ENCODE measurements at places on chromosomes 7 and 10. TPM values are rescaled to one million over a fixed set of nuclear protein-coding genes. Genes with fewer than 3 reads are reported as not detected.

DNA sequence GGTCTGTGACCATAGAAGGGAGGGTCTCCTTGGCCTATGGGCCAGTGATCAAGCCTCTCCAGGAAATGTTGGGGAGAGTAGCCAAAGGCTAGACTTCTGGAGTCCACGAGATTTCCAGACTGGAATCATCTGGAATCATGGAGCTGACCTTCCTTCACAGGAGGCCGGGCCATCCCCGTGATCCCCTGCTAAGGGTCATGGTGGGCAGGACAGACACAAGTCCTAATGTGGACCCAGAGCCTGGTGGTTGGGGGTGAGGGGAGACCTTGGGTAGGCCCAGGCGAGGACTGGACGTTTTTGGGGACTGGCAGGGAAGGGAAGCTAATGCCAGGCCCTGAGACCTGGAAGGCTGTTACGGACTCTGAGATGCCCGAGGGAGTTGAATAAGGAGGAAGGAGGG lies 9.8 kb upstream of the GRID1 start:
- DNase-seq = no peak

TMEM26 gene
- 0.38 TPM for total RNA-seq

STEAP1 gene
- total RNA-seq = 4.8 TPM

ACTR3C gene
- 6.0 TPM for total RNA-seq

DNA sequence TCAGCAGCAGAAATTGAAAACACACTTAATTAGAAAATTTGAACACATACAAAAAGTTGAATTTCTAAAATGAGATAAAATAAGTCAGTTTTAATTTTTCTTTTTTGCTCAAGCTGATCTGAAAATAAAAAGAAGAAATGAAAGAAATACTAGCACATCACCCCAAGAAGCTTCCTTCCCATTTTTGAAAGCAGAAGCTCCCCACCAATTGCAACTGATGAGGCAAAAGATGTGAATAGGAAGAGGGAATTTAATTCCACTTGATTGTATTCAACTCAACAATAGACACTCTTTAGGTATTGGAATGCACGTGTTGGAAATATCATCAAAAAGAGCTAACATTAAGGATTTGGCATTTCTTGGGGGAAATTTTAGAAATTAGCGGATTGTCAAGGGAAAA lies 175.8 kb downstream of the TRIL start:
- DNase-seq = no peak

- no peak for DNase-seq
Observed at GRCh38 chr7:15459018-15459615, 102.7 kb downstream of the AGMO start.

- DNase-seq = no peak
Observed at GRCh38 chr7:7315851-7316250, 133.5 kb downstream of the C1GALT1 start.

DNA sequence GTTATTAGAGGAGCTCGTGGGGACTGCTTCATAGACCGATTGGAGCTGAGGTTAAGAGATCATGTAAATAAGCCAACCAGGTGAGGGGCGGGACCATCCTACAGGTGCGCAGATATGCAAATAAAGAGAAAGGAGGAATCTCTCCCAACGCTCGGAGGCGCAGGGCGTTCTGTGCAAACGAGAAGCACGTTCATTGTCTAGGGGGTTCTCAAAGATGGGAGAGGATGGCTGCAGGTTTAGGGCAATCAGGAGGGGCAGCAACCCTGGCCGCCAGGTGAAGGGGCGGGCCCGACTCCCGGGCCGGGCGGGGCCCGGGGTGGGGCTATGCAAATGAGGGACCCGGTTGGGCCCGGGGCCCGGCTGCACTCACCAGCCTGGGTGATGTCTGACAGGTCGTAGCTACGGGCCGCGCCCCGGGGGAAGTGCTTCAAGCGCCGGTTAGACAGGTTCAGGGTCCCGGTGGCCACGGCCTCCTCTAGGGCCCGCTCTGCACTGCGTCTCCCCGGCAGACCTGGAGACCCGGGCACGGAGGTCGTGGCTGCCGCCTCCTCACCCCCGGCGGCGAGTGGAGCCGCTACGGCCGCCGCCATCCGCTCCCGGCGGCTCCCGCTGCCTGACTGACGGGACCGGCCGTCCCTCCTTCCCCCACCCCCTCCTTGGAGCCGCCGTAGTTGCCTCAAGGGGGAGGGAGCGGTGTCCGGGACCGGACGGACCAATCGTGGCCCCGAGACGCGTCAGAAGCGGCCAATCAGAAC lies at the start of gene LRCH4:
LRCH4 (minus strand) TSS at position 619 of the 755 bp plus-strand sequence; CDS start at position 590, 29 bp downstream.
- DNase-seq = no peak

WDR86 gene
- 5.3 TPM for total RNA-seq

DNA sequence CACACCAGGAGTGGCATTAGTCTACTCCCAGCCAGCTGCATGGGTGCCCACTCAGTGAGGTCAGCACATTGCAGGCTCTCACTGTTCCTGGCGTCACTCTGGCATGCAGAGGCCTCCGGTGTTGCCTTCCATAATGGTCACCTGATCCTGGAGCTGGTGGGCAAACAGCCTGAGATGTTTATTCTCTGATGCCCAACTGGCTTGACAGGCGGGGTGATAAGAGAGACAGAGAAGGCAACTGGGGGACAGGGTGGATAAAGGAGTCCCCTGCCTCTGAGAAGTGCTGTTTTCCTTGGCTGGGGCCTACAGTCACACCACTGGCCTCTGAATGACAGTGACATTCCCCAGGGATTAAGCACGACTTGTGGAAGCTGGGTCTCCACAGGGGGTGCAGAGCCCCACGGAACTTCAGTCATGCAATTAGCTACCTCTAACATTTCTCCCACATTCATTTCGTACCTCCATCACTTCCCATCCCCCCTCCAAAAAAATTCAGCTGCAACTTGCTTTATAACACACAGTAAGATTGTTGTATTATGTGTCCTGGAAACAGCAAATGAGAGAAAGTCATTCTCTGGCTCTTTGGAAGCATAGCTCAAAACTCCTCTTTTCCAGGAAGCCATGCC lies 7.1 kb upstream of the RBM20 start:
- no peak for DNase-seq

- no peak for DNase-seq
Observed at GRCh38 chr7:68245688-68246087, 1249.1 kb downstream of the TYW1 start.

DNA sequence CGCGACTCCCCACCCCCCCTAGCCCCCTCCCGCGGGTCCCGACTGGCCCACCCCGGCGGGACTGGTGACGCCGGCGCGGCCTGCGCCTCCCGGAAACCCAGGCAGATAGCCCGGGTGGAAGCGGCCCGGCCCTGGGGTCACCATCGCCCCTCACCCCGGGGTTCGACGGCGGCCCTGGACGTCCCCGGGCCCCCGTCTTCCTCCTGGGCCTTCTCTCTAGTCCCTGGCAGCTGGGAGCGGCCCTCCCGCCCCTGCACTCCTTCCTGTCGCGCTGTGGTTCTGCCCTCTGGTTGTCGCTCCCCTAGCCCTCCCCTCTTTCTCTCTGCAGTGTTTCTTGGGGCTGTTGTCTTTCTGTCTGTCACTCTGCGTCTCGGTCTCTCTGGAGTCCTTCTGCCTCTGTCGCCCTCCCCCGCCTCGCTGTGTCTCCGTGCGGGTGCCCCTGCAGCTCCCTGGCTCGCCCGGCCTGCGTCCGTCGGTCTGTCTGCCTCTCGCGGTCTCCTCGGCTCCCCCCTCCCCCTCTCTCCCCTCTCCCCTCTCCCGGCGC lies 90.5 kb upstream of the PAX2 start:
- DNase-seq = no peak

DNA sequence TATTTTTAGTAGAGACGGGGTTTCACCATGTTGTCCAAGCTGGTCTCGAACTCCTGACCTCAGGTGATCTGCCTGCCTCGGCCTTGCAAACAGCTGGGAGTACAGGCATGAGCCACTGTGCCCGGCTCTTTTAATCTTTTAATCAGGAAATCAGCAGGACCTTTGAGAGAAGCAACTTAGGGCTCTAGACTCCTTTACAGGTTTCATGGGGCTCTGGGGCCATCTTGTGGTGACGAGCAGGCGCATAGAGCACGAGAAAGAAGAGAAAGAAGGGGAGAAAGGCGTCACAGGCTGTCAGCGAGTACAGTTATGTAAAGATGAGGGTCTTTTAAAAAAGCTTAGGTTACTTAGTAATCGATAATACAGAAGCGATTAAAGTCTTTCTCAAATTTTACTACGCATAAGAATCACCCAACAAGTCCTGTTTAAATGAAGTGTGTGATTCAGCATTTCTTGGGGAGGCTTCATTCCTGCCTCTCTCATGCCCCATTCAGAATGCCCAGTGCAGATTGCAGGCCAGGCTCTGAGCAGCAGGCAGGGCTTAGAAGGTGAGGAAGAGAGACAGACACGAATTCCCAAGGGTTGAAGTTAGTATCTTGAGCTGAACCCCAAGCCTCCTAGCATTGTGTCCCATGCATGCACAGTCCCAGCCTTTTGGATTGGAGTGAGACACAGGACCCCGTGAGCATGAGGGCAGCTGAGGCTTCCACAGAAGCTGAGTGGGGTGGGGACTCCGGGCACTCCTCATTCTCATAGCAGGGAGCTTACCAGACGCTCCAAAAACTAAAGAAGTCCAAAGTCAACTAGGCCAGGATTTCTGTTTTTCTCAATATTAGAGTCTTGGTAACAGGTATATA lies 23.6 kb upstream of the PFKP start:
- no peak for DNase-seq

DNA sequence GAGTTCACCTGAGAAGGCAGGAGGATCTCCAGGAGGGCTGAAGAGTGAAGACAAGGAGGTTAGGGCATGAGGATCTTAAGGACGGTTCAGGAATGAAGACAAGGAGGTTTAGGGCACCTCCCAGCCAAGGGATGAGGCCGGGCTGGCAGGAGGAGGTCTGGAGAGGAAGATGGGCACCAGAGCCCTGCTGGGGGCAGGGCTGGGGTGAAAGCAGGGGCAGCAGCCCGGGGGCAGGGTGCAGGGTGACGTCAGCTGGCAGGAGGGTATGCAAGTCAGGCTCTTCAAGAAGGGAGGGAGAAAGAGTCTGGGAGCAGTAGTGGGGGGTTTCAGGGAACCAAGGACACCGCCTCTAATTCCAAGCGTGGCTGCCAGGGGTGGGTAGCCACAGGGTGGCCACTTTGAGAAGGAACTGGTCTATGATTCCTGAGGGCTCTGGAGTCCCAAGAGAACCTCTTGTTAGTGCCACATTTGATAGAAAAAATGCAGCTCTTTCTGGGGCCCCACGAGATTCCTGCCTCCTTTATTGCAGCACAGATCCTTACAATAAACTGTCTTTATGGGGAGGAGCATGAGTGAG lies 101.6 kb downstream of the C10orf90 start:
- DNase-seq = no peak

DNA sequence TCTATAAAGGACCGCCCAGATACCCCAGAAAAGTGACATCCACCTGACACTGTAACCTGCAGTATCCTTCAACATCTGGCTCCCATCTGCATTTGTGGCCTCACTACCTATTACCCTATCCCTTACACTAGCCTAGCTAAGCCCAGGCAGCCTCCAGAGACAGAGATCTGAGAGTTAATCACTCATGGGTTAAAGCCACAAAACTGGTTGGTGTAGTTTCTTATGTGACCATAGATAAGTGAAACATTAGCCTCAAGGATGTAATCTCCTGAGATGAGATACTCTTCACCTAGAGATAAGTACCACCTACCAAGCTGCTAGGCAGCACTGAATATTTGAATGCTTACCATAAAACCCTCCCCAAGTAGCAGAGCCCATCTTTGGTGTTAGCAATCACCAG lies 35.4 kb downstream of the CTTNBP2 start:
- DNase-seq = no peak

TMEM229A gene
- total RNA-seq = 0.47 TPM

HOGA1 gene
- 0.17 TPM for total RNA-seq

- DNase-seq = no peak
Observed at GRCh38 chr10:111247781-111248389, 171.1 kb downstream of the ADRA2A start.

DNA sequence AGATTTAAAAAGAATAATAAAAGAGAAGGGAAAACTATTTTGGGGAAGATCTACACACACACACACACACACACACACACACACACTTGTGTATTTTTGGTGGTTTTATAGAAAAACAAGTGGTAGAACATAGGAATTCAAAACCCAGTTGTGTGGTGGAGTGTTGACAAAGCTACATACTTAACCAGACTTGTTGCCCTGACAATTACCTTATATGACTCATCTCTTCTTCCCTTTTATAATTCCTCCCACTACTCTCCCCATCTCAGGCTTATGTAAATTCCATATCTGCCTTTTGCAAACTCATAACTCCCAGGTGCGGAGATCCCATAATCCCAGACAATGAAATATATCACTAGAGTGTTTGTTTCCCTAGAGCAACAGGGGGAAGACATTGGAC lies 873.7 kb downstream of the NXPH1 start:
- DNase-seq = no peak

LGI1 gene
- not detected for total RNA-seq

NKX1-2 gene
- total RNA-seq = not detected

DNA sequence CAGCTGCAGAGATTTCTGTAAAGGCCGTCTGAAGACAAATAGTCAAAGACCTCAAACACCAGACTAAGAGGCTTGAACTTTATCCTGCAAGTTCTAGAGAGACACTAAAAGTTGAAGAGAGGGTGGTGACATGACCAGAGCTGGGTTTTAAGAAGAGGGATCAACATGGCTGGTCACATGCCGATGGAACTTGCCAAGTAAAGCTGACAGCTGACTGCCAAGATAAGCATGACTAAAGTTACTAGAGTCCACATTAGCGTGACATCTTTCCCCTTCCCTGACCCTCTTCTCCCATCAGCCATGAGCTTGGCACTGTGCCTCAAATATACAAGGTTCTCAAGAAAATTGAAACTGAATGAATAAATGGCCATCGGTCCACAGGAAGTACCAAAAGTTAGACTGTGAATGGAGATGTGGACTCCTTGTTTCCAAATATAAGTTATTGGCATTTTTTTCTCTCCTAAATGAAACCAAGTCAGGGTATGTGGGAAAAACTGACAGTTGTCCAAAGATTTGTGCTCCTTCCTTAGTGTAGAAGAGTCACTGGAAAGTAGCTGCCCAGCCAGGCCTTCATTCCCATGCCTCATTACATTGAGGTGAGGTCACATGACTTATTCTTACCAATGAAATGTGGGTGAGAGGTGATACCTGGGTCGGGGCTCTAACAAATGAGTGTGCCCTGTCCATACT lies 24.5 kb downstream of the XPNPEP1 start:
- DNase-seq = no peak
